Epithelial cell of prostate (primary cell): ENCODE measurements at places on chromosomes 2 and 18.

DNA sequence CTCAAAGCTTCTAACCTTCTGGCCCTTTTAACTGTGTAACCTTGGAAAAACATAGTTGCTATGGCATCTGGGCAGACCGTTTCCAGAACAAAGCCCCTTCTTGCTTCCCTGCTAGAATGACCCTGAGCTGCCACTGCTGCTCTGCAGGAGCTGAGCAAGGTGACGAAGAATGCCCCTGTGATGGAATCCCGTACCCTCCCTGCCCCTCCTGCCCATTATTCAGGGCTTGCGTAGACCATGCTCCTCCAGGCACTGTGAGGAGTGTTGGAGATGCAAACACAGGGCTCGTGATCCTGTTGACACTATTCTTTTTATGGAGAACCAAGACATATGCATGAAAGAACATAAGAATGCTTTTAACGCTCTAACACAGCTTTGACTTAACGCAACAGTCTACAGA lies 191.1 kb downstream of the CDH2 start:
- no peak for DNase-seq

- DNase-seq: no peak
Observed at GRCh38 chr2:106562268-106563186, 75.4 kb downstream of the CD8B2 start.

- DNase-seq: no peak
Observed at GRCh38 chr2:88615822-88616221, 11.4 kb downstream of the EIF2AK3 start.

DNA sequence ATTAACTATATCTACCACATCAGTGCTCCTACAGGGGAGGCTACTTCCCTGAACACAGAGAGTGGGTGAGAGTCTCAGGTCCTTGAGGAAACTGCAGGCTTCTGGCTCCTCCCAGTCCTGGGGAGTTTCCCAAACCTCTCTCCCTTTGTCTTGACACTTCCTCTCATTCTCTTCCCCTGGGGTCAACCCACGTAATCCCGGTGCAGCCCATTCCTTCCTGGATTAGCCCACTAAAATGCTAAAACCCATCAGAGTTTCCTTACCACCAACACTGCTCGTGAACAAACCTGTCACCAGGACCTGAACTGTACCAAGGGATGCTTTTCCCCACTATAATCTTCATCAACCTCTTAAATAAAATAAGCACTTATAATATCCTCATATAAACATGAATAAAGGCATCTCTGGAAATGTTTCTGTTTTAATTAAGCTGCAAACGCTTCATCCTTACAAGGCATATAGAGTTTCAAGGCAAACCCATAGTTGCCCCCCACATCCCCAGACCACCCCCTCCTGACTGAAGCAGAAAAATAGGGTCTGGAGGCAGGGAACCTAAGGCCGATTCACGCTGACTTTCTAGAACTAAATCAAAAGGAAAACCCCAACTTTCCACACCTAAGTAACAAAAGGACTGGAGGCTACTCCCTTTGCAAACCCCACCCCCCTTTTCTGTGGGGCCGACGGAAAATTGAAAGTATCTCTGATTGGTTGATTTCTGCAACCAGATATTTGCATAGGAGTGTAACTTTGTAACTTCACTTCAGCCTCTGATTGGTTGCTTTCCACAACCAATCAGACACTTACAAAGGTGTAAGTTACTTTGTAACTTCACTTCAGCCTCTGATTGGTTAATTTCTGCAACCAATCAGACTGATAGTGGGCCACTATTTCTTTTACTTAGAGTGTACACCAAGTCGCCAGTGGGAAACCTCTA lies 19.0 kb downstream of the TMSB10 start:
- DNase-seq: no peak

DNA sequence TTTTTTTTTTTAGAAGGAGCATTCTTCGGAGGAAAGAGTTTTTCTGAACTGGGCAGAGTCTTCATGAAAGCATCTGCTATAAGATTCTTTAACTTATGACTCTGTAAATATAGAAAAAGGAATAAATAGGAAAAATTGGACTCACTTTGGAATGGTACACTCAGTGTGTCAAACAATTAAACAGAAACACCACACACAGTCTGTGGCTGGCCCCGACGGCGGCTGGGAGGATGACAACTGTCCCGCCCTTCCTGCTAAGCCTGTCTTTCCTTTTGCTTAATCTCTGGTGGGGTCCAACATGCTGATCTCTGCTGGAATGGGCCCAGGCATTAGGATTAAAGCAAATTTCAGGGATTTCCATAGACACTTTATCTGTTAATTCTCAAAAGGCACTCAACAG lies 12.5 kb upstream of the RAB31 start:
- no peak for DNase-seq

GRCh38 chr2:224442071-224442967 lies 40.4 kb upstream of the FAM124B start:
- DNase-seq: no peak

- DNase-seq: peak; percentile 37
Observed at GRCh38 chr18:79680100-79680879, 687 bp downstream of the CTDP1 start.

GRCh38 chr2:119123389-119123788 lies 35.2 kb downstream of the C1QL2 start:
- no peak for DNase-seq

DNA sequence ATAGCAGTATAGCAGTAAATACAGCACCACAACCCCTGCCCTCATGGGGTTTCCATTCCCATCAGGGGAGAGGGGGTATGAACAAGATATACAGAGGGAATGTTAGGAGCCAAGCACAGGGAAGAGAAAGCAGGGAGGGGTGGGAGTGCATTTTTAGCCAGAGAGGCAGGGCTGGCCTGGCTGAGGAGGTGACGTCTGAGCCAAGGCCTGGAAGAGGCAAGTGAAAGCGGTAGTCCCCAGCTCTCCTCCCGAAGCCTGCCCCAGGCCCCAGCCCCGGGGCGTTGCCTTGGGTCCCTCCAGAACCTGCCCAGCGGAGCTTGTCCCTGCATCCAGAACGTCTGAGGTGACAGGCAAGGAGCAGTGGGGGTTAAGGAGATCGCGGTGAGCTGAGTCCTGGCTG lies 45.1 kb upstream of the FOSL2 start:
- no peak for DNase-seq

DNA sequence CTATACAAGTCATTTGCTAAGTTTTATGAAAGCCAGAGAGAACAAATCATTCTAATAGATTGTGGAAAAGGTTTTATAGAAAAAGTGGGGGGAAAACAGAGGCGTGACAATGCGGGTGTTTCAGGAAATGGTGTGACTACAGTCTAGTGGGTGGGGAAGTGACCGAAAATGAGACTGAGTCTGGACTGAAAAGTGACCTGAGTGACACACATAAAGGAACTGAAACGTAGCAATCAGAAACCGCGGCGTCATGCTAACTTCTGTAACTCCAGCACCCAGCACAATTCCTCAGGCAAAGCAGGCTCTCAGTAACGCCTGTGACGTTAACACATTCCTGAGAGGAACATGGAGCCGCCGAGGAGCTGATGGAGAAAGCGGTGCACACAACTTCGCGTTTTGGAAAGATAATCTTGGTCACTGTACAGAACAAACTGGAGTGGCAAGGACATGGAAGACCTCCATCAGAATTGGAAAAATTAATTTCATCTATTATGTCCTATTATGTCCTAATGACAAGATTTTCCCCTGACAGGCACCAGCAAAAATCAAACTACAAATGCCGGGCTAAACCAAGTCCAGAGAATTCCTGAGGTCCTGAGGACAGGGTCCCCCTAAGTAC lies 1.4 kb upstream of the CD226 start:
- DNase-seq: no peak

GRCh38 chr18:76982038-76982437 lies 150.5 kb downstream of the MBP start:
- DNase-seq: no peak

- DNase-seq: peak; percentile 41
Observed at GRCh38 chr2:39938035-39938835, 159.2 kb upstream of the THUMPD2 start.

- DNase-seq: no peak
Observed at GRCh38 chr2:240435457-240435947, at the start of gene GPC1. Gene GPC1 (plus strand): TSS chr2:240435663. CDS start chr2:240435919, 256 bp downstream.

GRCh38 chr2:210269148-210269547 lies 43.9 kb upstream of the ACADL start:
- no peak for DNase-seq

DNA sequence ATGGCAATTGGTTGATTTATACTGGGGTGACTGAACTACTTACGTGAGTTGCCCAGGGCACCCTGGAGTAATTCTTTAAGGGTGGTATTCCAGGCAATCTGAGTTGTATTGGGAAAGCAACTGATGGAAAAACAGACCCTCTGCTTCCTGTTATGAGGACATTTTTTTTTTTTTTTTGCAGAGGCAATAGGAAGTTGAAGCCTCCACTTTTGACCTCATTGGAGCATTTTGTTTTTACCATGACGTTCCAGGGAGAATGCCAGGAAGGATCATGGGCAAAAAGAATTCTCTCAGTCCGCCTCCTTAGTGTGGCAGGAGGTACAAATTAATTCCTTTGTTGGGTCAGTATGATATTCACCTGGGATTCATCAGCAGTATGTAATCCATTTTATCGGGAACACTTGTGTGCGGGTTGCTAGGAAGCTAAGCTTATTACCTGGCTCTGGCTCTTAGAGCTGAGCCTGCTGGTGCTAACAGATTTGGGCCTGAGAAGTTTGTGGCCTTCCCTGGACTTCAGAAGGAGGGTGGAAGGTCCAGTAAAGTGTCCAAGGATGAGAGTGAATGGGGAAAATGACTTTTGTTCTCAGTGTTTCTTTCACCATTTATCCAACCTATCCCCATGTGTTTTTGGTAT lies 272.9 kb upstream of the EPAS1 start:
- DNase-seq: no peak

- DNase-seq: no peak
Observed at GRCh38 chr2:37090019-37090477, 5.7 kb downstream of the GPATCH11 start.

DNA sequence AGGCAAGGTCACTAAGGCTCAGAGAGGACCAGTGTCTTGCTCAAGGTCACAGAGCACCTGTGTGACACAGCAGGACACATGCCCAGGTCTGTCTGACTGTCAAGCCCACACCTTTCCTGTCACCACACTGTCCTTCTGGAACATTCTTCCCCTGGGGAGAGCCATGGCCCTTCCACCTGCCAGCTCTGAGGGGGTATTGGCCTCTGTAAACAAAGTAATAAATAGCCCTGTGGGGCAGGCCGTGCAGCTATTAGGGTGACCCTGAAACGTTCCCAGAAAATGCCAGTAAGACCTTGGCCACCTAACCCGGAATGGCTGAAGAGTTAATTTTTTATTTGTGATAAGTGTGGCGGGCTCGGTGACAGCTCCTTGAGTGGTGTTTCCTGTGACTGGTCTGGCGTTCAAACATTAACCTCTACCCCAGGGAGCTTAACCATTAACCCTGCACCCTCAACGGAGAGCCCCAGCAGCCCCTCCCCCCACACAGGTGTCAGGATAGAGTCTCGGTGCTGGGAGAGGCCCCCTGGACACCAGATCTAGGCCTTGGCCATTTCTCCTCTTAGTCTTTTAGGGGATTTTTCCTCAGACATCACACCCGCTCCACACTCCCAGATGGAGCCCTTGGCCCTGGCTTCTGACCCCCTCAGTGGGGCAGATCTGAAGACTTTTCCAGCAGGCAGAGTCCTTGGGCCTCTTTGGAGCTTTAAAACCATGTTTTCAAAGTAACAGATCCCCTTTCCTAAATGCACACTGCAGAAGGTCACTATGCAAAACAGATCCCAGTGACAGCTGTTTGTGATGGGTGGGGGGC lies 36.6 kb downstream of the SCTR start:
- DNase-seq: no peak

- no peak for DNase-seq
Observed at GRCh38 chr2:157810037-157810436, 66.1 kb downstream of the ACVR1 start.

DNA sequence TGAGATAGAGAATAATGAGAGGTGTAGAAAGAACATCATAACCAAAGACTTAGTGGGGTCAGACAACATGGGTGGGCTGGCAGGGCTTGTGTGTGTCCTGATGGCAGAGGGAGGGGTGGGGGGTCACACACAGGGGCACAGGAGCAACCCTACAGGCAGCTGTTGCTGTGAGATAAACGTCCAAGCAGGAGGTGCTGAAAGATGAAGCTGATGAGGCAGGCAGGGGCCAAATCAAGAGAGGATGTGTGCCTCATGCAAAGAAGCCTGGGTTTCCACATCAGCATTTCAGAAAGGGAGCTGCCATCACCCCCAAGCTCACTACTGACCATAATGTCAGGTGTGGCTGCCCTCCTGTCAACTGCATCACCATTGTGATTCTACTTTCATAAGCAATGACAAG lies 16.0 kb upstream of the SKA1 start:
- DNase-seq: no peak

- no peak for DNase-seq
Observed at GRCh38 chr2:159438284-159438683, 151.8 kb upstream of the WDSUB1 start.

DNA sequence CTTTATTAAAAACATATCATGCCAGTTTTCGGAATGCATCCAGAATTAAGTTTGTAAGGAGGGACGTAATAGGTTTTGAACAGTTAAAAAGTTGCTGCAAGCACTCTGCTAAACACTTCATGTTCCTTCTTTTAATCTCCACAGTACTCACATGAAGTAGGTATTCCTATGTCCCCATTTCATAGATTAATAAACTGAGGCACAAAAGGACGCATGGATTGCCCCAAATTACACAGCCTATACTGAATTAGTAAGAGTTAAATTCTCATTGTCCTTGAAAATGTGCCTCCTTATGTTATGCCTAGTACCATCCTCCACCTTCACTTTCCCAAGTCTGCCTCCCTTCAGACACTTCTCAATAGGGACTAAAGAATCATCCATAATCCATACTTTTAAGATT lies 358.9 kb upstream of the ATP5MC3 start:
- no peak for DNase-seq
